Germinal center (tissue), 1 donor: ENCODE measurements at places on chromosomes 13 and 19.
A peak's percentile ranks its signal among the peaks of the same experiment; 100 is the strongest.

DNA sequence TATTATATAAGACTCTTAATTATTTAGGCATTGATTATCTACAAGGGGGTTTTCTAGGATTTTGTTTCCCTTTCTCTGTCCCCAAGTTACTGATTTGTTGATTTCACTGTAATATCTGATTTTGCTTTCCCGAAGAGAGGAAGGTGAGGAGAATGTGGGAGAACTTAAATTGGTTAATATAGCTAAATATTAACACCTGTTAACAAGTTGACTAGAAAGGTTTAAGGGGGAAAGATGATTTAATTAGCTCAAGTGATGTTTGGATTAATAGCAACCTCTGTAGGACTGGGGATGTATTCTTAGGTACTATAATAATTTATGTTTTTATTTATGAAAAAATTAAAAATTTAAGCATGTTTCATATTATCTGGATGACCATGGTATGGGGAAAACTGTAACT is 35.1 kb downstream of the SPATA13 start:
- DNase-seq, result no peak

- no peak for DNase-seq
Measured at GRCh38 chr19:30254158-30254557, 118.0 kb upstream of the ZNF536 start.

- no peak for DNase-seq
Measured at GRCh38 chr19:10474962-10475451, 28.1 kb downstream of the KEAP1 start.

DNA sequence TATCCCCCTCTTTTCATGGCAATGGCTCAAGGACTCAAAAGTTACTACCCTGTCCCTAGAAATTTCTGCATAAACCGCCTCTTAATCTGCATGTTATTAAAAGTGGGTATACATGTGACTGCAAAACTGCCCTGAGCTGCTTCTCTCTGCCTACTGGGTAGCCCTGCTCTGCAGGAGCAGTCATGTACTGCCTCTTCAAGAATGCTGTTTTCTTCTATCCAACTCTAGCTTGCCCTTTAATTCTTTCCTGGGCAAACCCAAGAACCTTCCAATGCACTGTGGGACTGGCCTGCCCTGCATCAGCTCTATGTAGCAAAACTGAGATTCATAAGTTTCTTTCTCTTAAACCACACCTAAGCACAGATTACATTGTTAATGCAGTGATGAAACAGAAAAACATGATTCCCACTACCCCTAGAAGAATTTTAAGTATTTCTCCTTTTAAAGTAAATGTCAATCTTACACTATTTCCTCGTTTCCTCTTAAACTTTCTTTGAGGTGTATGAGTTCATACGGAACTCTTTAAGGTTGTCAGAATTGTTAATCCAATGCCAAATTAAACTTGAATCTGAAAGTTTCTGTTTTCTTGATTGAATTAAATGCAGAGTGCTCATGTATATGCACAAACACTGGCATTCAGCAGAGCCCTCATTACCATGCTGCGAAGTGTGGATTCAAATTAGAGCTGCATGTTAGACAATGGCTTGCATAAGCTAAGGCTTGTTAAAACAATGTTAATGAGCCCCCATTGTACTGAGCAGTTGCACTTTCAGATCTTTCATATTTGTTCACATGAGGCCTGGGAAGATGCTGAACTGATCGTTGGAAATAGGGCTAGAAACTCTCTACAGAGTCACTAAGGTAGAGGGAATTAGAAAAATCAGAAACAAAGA is 669.9 kb upstream of the PCDH20 start:
- no peak for DNase-seq

DNA sequence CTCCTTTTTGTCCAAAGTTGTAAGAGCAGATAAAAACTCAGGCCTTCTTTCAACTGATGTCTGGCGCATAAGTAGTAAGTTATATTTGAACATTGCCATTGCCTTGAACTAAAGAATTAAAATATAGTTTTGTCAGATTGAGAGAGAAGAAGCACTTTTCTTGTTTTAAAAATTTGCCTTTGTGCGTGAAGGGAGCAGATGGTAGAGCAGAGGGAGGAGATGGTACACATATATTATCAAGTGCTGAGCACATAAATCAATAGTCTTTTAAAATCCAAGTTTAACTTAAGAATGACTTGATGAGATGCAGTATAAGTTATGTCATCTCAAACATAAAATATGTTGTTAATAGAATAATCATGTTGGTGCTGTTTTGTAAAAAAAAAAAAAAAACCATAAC is 504.6 kb upstream of the KLHL1 start:
- DNase-seq, result no peak

- no peak for DNase-seq
Measured at GRCh38 chr13:64505336-64505910, 2724.7 kb downstream of the PCDH9 start.

GRCh38 chr19:49823472-49823871 is 5.4 kb downstream of the MED25 start:
- DNase-seq, result peak; percentile 57

DNA sequence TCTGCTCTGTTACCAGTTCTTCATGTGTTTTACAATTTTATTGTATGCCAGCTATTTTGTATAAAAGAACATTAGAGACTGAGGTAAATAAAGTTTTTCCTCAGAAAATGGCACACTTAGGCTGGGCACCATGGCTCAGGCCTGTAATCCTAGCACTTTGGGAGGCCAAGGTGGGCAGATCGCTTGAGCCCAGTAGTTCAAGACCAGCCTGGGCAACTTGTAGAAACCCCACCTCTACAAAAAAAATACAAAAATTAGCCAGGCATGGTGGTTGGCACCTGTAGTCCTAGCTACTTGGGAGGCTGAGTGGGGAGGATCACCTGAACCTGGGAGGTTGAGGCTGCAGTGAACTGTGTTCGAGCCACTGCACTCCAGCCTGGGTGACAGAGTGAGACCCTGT is 32.0 kb downstream of the CCDC8 start:
- DNase-seq, result no peak

DNA sequence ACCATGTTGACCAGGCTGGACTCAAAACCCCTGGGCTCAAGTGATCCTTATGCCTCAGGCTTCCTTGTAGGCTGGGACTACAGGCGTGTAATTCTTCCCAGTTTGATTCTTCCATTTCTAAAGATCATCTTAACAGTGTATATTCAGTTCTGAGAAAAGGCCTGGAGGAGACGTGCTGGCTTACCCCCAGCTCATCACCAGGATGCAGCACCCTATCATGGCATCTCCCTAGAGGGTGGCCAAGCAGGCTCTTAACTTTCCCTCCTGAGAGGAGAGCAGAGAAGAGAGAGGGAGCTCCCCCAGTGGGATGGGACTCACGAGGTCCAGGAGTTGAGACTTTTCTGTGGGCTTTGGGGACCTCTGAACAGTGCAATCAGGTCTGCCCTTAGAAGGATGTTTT is 2.1 kb upstream of the TUBA3C start:
- no peak for DNase-seq

GRCh38 chr19:9052894-9053293 is 34.0 kb upstream of the OR1M1 start:
- no peak for DNase-seq

GRCh38 chr13:44198826-44199225 is 174.8 kb upstream of the SERP2 start:
- DNase-seq, result no peak
